ENCODE measurements at places on chromosomes 2 and 18.
A peak's percentile ranks its signal among the peaks of the same experiment; 100 is the strongest.

DNA sequence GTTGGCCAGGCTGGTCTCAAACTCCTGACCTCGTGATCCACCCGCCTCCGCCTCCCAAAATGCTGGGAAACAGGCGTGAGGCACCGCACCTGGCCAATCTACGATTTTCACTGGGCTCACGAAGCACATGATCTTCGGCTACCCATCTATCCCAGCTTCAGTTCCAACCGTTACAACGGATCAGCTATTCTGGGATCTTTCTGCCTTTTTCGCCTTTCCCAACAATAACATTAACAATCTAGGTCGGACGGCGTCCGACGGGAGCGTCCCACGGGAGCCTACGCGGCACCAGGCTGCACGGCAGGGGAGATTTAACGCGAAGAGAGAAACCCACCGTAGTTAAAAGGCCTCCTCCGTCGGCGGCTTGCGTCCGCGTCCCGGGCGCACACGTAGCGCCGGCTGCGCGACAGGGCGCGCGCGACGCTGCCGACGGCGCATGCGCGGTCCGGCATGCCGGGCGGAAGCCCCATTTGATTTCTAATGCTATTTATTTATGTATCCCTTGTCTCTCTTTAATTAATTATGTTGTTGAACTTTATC is at the start of gene MSL3B:
Gene MSL3B, minus strand, starts transcription at position 394 of the 540 bp plus-strand sequence.
- DNase-seq, result no peak

- no peak for DNase-seq
These were observed 118.5 kb downstream of the GALNT3 start for GRCh38 chr2:165675551-165675968.

DNA sequence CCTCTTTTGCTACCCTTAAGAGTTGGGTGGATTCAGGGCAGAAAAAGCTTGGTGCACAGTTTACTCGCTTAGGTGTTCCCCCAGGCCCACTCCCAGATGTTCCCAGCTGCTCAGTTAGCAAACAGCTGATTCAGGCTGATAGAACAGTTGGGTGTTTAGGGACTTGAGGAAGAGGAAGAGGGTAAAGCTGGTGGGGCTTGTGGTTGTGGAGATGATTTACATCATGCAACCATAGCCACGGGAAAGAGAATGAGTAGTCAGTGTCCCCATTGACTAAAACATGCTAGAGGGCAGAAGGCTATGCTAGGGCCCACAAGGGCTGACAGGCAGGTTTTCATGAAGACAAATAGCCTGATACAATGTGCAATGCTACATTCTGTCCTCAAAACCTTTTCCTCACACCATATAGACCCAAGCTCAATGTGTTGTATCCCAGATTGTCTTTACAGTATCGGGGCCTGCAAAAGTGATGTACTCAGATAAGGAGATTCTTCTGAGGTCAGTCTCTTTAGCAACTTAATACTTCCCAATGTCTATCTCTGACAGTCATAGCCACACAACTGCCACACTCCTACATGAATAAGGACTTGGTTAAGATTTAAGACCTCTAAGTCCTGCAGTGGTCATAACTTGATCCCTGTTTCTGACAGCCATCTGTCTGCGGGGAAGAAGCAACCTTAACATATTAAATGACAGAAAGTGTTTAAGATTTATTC is 15.6 kb downstream of the COLEC12 start:
- no peak for DNase-seq

DNA sequence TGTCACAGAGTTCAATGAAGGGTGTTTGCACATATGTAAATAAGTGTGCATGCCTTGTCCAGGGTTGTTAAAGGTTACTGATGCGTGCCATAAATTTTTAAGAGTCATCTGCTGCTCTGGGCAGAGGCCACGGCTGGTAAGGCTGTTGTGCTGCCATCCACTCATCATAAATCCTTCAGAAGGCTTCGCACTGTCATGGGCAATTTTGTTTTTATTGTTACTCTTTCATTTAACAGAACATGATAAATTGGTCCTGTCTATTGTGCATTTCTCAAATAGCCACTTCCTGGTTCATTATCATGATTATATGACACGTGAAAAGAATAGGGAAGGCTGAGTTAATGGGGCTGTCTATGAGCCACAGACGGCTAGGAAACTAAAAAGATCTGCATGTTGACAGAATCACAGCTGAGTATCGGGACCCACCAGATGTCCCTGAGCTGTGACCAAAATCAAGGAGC is 634.3 kb upstream of the SOX11 start:
- DNase-seq, result no peak

GRCh38 chr2:85584857-85585780 is 888 bp downstream of the VAMP5 start:
- DNase-seq, result no peak

DNA sequence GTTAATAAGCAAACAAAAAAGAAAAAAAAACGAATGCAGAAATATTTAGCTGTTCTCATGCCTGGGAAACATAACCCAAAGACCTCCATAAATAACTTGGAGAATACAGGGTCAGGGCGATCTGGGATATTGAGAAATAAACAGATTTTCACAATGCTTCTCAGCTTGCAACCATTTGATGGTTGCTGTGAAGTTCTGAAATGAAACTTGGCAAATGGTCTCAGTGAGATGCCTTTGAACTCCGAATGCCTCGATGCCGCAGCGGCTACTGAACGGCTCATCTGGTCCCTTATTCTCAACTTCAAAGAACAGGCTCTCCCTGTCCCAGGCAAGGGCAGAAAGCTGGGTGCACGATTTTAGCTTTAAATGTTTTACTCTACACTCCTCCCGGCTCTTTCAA is 78.1 kb downstream of the ZNF516 start:
- DNase-seq, result no peak

DNA sequence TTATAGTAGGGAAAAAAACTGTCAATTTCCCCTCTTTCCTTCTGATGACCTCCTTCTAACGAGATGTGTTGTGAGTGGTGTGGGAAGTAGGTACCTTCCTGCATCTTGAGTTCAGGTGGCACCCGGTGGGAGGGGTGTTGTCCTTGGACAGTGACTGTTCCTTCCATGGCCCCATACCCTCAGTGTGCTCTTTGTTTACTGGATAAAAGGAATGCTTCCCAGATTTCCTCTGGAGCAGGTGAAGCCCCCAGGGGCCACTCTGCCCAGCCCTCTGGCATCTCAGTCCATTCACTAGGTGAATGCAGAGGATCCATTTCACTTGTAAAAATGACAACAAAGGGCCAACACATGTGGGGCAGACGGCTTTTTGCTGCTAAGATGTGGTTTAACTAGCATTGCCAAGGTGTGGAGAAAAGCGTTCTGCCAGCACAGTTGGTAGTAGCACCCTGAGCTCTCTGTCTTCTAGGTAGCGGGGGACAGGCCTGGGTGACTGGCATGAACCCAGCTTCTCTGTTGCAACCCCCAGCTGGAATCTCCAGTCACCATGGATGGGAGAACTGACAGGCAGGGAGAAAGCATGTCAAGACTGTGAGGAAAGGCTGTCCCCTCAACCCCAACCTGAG is 6.9 kb downstream of the GDF7 start:
- DNase-seq, result no peak

DNA sequence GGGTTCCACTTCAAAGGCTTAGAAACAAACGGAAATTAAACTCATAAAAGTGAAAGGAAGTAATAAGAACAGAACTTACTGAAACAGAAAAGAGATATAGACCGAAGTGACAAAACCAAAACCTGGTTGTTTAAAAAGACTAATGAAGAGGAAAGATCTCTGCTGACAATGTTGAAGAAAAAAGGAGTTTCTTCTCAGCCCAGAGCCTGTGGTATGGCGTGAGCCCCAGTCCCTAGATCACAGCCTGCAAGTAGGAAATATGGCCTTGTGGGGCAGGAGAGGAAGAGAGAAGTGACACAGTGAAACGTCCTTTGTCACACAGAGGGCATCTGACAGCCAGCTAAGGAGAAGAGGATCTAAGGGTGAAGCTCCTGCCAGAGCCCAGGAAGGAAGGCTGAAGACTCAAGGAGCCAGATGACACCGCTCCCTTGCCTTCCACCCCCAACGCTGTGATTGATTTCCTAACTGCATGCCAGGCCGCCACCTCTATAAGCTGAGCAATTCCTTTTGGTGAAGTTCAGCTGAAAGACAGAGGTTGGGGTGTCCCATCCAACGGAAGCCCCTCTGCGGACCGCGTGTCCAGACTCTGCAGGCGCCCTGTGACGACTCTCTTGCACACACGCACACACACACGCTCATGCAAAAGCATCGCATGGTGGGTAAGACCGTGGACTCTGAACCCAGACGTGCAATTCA is 141.1 kb downstream of the HDAC4 start:
- DNase-seq, result no peak

- no peak for DNase-seq
These were observed 94.2 kb upstream of the EFEMP1 start for GRCh38 chr2:56017784-56018183.

- no peak for DNase-seq
These were observed 526 bp downstream of the CHN1 start for GRCh38 chr2:175004730-175004979.

DNA sequence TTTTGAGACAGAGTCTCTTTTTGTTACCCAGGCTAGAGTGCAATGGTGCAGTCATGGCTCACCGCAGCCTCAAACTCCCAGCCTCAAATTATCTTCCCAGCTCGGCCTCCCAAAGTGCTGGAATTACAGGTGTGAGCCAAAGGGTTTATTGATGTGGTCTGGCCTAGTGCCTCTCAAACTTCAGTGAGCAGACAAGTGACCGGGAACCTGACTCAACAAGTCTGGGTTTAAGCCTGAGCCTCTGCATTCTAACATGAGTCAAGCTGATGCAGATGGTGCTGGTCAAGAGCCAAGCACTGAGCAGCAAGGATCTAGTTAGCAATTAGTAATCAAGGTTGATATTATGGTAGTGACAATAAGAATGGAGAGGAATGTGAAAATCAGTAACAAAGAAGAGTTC is 21.3 kb downstream of the CDK15 start:
- no peak for DNase-seq

GRCh38 chr2:223523551-223524001 is 78.6 kb downstream of the SCG2 start:
- no peak for DNase-seq

- DNase-seq, result peak; percentile 51
These were observed 3.3 kb downstream of the SLC8A1 start for GRCh38 chr2:40448476-40449079.

- DNase-seq, result no peak
These were observed 43.7 kb downstream of the POU3F3 start for GRCh38 chr2:104897515-104898184.

- no peak for DNase-seq
These were observed 986.3 kb upstream of the LRRTM1 start for GRCh38 chr2:81290846-81291245.

DNA sequence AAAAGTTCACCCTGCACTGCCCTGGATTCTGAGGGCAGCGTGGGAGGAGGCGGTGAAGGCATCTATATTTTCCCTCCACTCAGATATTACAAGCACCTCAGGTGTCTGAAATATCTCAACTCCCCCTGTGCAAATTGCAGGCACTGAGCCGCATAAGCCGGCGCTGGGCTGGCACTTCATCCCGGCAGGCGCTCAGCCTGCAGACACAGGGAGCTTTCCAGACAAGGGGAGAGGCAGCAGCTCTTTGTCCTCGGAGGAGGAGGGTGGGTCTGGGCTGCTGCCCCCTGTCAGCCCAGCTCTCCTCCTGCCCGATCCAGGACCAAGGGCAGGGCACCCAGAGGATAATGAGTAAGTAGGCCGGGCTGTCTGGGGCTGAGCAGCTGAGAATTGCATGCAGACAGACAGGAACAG is 189.3 kb upstream of the MYT1L start:
- no peak for DNase-seq

DNA sequence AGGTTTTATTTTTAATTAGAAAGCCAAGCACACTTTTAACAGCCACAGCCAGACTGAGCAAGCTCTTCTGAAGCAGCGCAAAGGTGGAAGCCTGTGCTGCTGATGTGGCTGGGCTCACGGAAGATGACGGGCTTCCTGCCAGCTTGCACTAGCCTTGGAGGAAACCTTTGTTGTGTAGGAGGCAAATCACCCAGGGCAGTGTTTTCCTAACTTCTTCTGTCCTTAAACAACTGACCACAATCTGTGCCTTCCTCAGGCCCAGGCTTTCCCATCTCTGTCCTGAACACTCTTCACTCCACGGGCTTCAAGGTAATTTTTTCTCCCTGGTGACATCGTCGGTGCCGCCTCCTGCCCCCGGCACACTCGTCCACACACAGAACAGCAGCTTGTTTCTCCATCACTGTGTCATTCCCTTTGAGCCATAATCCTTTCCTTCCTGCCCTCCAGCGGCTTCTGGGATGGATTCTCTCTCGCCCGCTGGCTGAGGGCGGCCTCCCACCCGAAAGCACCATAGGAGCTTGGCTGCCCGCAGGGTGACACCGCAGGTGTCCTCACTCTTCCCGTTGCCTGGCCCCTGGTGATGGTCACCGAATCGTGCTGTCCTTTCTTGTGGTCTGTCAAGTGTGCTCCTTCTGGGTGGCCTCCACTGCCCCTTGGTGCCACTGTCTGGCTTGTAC is 31.1 kb upstream of the INHBB start:
- DNase-seq, result no peak

DNA sequence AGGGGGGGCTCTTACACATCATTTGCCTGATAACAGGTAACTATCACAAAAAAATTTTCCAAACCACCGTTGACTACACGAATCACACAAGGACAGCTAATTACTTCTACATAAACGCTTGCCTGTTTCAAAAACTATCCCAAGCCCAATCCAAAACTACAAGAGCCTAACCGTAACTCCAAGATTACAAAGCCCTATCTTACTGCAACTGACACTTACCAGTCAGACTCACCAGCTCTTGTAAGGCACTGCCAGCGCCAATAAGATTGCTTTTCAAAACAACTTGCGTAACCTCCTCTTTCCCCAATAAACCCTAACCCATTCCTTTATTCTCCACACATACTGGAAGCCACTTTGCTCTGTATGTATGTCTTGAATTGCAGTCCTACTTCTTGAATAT is 148.4 kb downstream of the NBAS start:
- no peak for DNase-seq

DNA sequence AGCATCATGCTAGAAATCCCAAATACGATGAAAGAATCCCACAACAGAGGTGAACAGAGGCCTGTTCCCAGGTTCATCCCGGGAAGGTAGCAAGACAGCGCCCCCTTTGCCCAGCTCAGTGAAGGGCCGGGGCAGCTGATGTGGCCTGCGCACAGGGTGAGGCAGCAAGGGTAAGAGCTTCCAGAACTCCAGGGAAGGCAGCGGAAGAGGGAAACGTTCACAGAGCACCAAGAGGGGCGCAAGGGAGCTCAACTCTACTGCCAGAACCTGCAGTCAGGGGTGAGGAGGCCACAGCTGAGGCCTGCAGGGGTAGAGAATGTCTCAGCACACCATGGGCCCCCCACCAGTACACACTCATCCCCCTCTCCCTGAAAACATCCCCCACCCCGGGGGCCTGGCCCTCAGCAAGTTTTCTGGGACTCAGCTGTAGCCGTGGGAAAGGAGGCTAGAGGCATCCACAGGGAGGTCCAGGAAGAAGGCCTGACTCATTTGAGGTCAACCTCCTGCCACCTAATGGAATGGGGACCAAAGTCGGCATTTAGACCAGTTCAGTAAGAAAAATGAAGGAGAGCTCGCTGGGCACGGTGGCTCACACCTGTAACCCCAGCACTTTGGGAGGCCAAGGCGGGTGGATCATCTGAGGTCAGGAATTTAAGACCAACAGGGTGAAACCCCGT is 95.6 kb upstream of the ASAP2 start:
- no peak for DNase-seq

GRCh38 chr18:8816220-8816619 is 110.9 kb downstream of the MTCL1 start:
- no peak for DNase-seq

- no peak for DNase-seq
These were observed at the start of gene RNF152 for GRCh38 chr18:61892683-61893308. Gene RNF152, minus strand, starts transcription at chr18:61893007. Its CDS starts 76,544 bp downstream, at chr18:61816463.
